ENCODE measurements at places on chromosomes 13 and 19.

DNA sequence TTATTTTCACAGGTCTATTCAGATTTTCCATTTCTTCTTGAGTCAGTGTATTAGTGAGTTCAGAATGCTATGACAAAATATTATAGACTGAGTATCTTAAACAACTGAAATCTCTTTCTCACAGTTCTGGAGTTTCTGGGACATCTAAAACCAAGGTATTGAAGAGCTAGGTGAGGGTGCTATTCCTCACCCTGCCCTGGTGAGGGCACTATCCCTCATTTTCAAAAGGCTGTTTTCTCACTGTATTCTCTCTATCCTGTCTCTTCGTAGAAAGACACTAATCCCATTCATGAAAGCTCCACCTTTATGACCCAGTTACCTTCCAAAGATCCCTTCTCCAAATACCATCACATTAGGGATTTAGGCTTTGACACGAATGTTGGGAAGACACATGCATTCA lies 1617.1 kb downstream of the PCDH9 start:
- no peak for DNase-seq

GRCh38 chr13:76971215-76971614 lies 20.7 kb upstream of the CLN5 start:
- no peak for DNase-seq

GRCh38 chr13:73850104-73850873 lies 283.9 kb downstream of the KLF12 start:
- DNase-seq = no peak

DNA sequence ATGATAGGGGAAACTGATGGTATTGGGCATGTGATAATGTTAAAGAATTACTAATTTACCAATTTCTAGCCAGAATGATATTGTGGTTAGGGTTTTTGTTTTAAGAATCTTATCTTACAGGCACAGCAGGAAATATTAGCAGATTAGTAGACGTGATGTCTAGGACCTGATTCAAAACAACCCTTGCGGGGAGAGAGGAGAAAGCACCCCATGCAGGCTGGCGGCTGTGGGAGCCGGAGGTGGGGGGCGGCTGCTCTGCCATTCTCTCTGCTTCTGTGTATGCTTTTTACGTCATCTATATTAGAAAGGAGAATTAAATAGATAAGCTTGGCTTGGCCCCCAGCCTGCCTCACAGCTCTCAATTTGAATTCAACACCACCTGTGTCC lies 41.5 kb downstream of the MLLT1 start:
- DNase-seq = no peak

DNA sequence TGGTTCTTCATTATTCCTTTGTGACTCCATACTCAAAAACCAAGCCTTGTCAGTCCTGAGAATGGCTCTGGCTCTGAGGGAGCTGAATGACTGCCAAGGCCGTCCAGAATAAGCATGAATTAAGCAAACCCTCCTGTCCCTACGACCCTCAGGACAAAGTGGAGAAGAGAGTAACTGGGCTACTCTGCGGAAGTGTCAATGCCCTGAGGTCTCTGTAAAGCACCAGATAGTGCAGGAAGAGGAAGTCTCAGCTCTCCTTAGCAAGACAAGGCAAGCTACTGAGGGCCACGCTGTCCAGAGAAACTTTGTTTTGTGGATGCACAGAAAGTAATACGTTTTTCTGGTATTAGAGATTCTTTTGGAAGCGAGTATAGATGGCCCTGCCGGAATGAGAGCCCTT lies 94.1 kb downstream of the RNASEH2B start:
- DNase-seq = no peak

- no peak for DNase-seq
Observed at GRCh38 chr13:33318037-33318436, 32.5 kb upstream of the STARD13 start.

GRCh38 chr13:46926916-46927590 lies 30.2 kb upstream of the HTR2A start:
- DNase-seq = no peak
